ENCODE measurements at places on chromosomes 3 and 15.

DNA sequence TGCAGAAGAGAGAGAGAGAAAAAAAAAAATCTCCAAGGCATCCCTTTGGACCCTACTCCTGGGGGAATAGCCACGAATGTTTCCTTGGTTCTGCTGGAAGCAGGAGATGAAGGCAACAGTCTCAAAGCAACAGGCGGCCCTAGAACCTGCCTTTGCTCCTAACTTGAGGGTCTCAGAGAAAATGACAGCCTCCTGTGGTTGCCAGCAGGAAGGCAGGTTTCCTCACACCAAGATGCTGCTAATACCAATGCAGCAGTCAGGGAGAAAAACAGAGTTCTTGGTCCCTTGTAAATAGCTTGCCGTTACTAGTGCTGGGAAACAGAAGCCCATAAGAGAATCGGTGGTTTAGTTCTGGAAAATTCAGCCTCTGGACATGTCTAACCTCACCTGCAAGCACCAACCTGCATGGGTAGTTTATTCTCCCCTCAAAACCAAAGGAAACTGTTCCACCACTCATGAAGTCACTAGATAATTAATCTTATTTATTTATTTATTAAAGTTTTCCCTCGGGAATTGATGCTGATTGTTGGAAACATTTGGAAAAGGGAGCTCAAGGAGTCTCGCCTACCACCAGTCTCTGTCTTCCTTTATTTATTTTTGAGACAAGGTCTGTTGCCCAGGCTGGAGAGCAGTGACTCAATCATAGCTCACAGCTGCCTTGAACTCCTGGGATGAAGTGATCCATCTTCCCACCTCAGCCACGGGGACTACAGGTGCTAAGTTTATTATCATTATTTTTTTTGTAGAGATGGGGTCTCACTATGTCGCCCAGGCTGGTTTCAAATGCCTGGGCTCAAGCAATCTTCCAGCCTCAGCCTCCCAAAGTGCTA is 883 bp upstream of the FRMD4B start:
- DNase-seq: no peak

DNA sequence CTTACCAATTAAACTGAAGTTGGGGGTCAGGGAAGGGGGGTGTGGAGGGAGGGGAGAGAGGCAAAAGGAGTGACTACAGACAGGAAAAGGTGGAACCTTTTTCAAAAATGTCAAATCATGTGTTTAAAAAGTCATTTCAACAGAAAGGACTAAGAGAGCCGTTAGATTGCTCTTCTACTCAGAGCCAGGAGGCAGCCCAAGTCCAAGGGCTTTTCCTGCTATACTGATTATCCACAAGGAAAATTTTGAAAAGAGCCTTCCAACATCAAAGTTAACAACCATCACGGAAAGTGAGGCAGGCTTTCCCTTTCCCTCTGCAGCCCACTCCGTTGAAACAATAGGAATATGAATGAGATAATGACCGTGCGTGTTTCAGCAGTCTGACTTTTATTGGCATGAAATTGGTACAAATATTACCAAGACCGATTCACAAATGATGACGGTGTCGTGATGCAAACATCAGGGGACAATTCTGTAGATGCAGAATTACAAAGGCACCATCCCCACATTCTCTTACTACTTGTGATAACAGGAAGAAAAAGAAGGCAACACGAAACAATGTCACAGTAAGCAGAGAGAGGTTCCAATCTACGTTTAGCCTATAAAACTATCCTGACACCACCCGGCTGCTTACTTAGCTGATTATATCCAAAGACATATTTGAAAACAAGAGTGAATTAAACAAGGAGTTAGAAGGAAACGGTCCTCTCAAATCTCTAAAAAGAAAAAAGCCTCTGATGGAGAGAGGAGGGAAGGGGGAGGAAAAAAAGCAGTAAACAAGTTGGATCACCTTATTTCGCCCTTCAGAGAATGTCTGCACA is 453.7 kb downstream of the FOXP1 start:
- no peak for DNase-seq

DNA sequence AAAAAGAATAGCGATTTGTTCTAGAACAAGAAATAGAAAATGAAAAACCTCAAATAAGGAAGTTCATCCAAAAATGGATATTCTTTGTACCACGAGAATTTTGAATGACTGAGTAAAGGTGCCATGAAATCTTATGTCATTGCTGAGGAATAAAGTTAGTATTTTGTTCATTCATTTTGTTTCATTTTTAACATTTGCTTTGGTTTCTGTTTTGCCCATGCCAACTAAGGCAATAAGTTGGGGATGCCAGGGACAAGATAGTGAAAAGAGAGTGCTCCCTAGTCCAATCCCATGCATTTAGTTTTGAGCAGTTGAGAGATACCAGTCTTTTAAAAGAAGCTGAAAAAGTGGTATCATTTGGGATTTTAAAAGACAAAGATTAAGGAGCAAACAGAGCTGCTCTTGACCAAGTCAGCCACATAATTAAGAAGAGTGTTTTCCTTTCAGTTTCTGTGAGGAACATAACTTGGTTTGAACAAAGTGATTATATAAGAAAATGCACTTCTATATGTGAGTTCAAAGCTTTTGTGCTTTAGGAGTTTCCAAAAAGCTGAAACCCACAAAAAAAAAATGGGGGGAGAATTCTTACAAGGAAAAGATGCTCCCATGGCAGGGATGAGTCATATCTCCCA is 201.4 kb downstream of the PLOD2 start:
- no peak for DNase-seq

DNA sequence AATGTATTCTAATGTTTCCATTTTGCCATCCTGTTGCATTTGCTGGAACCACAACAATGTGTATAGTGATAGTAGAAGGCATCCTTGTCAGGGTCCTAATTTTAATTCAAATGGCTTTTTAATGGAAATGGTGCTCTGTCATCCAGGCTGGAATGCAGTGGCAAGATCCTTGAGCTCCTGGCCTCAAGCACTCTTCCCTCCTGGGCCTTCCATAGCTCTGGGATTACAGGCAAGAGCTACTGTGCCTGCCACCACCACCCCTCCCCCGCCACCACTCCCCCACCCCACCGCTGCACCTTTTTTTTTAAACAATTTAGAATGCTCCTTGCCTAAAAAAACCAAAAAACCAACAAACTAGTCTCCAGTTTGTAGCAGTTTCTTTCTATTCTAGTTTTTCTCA is 15.2 kb upstream of the IQCF6 start:
- no peak for DNase-seq

DNA sequence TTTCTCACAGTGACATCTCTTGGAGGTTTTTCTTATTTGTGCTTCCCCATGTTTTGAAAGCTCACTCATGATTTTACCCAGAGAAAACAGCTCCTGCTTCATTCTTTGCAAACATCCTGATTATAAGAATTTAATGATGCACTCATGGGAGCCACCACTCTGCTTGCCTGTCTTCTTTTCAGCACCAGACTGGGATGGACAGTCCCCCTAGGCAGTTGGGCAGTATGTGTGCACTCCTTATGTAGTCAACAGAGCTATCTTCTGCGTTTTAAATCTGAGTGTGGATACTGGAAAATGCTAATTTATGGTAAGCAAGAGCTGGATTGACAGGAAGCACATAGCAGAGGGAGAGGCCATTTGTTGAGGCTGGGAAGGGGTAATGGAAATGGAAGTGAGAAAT is 276.1 kb downstream of the AGBL1 start:
- DNase-seq: no peak

- no peak for DNase-seq
Measured at GRCh38 chr3:191353022-191353777, 22.9 kb upstream of the UTS2B start.

DNA sequence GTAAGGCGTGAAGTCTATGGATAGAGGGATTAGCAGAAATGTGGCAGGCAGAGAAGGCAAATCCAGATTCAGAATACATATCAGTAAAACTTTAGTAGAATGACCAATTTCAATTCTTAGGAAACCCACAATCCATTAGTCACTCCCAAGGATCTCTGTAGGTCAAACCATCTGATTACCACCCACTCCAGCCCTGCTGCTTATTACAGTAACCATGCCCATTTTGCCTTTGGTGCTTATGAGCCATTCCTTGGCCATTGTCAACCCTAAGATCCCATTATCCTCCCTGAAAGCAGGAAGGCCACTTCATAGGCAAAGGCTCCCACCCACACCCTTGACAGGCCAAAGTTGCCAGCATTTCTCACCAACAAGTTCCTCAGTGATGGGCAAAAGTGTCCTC is 5.1 kb upstream of the KLHL40 start:
- DNase-seq: no peak

GRCh38 chr3:184359610-184360009 is 1.8 kb downstream of the CLCN2 start:
- DNase-seq: no peak

DNA sequence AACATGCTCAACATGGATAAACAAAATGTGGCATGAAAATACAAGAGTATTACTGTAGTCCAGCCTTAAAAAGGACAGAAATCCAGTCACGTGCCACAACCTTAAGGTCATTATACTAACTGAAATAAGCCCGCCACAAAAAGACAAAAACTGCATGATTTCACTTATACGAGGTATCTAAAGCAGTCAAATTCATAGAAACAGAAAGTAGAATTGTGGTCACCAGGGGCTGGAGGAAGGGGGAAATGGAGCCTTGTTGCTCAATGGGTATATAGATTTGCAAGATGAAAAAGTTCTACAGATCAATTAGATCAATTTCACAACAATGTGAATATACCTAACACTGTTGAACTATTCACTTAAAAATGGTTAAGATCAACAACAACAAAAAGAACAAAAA is 7.4 kb downstream of the GLB1 start:
- no peak for DNase-seq

DNA sequence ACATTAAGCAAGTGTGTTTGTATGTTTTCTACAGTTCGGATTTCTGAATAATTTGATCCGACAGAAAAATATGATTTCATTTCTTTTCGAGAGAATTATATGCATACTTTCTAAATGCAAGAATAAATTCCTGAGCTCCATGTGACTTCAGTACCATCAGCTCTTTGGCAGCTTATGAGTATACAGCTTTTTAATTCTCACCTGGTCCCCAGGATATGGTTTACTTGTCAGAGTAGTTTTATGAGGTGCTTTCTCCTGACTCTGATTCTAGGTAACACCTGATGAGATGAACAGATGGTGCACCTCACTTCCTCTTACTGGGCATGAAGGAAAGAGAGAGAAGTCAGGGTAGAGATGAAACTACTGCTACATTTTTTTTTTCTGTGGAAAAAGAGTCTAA is 3.1 kb downstream of the HGD start:
- no peak for DNase-seq

GRCh38 chr15:48718646-48719045 is 73.1 kb upstream of the FBN1 start:
- no peak for DNase-seq

GRCh38 chr3:183013856-183014255 is 33.5 kb upstream of the DCUN1D1 start:
- DNase-seq: no peak

DNA sequence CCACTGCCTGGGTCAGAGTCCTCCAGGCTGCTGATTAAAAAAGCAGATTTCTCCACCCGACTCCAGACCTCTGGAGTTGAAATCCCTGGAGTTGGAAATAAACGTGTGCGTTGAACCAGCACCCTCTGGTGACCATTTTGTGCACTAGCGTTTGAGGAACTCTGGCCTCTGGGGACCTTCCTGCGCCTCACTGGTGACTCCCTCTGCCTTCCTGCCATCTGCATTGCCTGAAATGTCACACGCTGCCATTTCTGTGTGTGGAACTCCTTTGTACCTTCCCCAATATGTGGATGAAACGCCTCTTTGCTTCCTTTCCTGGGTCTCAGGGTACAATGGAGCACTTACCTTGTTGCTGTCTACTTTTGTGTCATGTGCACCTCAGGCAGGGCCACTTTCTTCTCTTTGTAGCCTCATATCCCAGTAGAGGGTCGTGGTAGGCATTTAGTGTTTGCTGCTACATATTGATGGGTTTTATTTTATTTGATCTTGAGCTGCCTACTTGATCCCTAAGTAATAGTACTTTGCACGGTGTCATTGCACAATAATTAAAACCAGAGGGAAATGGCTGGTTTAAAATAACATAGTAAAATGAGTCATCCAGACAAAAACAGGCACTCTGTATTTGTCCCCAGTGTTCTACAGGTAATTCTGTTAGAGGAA is 56.8 kb downstream of the GPR171 start:
- peak; percentile 47 for DNase-seq

DNA sequence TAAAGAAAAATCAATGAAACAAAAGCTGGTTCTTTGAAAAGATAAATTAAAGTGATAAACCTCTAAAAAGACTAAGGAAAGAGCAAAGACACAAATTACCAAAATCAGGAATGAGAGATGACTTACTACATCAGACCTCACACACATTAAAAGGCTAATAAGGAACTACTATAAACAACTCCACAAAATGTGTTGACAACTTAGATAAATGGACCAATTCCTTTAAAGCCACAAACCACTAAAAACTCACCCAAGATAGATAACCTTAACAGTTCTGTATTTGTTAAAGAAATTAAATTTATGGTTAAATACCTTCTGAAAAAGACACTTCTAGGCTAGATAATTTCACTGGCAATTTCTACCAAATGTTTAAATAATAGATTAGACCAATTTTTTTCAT is 170.4 kb downstream of the SMAD6 start:
- no peak for DNase-seq

GRCh38 chr3:100900671-100901335 is 92.4 kb downstream of the ABI3BP start:
- DNase-seq: no peak

DNA sequence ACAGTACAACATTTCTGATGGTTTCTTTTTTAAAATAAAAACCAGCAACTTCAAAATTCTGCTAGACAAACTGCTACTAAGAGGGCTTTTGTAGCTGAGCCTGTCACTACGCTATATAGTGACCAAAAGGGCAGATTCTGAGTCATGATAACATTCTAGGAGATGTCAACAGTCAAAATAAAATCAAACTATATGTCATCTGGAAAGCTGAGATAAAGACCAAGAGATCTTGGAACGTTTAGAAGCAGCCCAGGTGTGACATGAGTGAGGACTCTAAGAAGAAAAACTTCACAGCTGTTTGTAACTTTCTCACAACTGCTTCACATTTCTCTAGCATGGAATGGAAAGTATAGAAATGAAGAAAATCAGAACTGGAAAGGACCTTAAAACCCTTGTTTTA is 84.6 kb downstream of the FILIP1L start:
- DNase-seq: no peak

DNA sequence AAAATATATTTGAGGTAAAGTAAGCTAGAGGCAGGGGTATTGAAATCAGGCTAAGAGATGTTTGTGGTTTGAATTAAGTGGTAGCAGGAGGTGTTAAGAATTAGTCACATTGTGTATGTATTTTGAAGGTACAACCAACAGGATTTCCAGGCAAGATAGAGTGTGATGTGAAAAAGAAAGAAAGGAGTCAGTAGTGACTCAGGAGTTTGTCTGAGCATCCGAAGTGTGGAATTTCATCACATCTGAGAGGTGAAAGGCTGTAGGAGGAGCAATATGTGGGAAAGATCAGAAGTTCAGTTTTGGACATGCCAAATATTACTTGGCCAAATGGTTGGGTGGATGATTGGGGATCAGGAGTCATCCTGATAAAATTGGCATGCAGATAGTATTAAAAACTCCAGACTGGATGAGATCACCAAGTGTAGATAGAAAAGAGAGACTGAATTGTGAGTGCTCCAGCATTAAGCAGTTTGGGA is 32.1 kb upstream of the EBLN2 start:
- DNase-seq: peak; percentile 5

GRCh38 chr3:196378146-196378841 is 40.1 kb upstream of the TM4SF19 start:
- no peak for DNase-seq
